ENCODE measurements at places on chromosomes 6 and 20.

DNA sequence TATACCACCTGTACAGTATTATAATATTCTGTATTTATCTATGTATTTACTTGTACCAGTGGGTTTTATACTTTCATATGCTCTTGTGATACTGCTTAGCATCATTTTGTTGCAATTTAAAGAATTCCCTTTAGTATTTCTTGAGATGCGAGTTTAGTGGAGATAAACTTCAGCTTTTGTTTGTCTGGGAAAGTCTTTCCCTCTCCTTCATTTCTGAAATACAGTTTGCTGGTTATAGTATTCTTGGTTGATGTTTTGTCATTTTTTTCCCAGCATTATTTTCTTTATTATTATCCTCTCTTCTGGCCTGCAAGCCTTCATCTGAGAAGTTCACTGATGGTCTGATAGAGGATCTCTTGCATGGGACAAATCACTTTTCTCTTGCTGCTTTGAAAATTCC lies 136.6 kb upstream of the MCHR2 start:
- DNase-seq: no peak

DNA sequence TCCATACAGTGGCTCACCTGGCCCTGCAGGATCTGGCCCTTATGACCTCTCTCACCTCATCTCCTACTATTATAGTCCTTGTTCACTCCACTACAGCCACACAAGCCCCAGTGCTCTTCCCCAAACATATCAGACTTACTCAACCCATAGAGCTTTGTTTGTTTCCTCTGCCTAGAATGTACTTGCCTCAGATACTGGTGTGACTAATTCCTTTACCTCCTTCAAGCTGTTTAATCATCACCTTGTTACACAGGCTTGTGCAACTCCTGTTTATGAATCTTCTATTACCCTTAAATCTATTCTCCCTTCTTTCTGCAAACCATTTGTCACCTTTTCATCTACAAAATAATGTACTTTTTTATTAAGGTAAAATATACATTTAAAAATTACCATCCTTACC lies 3.2 kb downstream of the DEFB125 start:
- no peak for DNase-seq

GRCh38 chr6:36914227-36914794 lies 28.6 kb downstream of the C6orf89 start:
- peak; percentile 44 for DNase-seq

- DNase-seq: no peak
These were observed 235.1 kb upstream of the FOXQ1 start for GRCh38 chr6:1076531-1077459.

- no peak for DNase-seq
These were observed 182.7 kb downstream of the ADAT2 start for GRCh38 chr6:143267760-143268159.

DNA sequence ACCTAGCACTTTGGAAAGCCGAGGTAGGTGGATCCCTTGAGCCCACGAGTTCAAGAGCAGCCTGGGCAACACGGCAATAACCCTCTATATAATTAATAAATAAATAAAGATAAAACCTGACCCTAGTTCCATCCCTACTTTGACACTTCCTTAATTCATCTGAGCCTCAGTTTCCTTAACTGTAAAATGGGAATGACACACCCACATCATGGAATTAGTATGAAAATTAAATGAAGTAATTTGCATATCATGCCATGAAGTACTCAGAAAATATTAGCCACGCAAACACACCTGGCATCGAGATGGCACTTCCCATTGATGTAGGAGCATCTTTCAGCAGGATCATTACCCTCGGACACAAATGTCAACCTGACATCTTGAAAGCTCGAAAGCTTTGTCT lies 19.1 kb downstream of the ZMYND8 start:
- DNase-seq: no peak

- no peak for DNase-seq
These were observed 21.5 kb upstream of the BPIFB1 start for GRCh38 chr20:33261465-33261864.

DNA sequence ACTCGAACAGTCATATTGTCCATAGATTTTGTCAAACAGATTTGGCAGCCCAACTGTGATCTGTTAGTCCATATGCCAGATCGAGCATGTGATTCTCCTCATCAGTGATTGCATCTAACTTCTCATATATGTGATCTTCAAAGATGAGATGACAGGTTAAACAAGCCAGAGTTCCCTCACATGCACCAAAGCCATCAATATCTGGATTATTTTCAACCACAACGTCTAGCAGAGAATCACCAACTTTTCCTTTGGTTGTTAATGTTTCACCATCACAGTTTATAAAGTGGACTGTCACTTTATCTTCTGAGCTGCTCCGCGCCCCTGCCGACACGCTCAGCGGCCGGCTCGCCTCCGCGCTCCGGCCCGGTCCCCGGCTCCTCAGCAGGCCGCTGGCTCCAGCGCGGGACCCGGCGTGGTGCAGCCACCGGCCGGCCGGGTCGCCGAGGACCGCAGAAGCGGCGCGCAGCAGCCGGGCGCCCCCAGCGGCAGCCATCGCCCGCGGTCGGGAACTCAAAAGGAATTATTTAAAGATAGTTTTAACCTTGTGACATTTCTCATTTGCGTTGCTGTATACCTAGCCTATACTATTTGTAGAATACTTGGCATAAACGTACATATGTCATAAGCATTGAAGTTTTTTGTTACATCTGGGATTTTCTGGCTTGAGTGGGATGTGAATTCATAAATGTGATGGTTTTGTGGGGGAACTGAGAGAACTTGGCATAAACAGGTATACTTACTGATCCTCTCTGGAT lies 40.1 kb upstream of the DYNLRB1 start:
- DNase-seq: peak; percentile 10

GRCh38 chr6:112717401-112717800 lies 370.3 kb downstream of the RFPL4B start:
- no peak for DNase-seq

DNA sequence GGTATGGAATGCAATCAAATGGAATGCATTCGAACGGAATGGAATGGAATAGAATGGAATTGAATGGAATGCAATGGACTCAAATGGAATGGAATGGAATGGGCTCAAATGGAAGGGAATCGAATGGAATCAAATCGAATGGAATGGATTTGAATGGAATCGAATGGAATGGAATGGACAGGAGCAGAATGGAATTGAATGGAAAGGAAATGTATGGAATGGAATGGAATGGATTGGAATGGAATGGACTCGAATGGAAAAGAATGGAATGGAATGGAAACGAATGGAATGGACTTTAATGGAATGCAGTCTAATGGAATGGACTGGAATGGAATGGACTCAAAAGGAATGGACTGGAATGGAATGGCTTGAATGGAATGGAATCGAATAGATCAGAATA lies 18.3 kb upstream of the DEFB115 start:
- DNase-seq: no peak

GRCh38 chr6:14910692-14911547 lies 334.9 kb upstream of the JARID2 start:
- no peak for DNase-seq

- no peak for DNase-seq
These were observed 1075.8 kb upstream of the MANEA start for GRCh38 chr6:94501516-94501915.

GRCh38 chr20:50471231-50471630 lies 39.0 kb upstream of the PTPN1 start:
- no peak for DNase-seq

DNA sequence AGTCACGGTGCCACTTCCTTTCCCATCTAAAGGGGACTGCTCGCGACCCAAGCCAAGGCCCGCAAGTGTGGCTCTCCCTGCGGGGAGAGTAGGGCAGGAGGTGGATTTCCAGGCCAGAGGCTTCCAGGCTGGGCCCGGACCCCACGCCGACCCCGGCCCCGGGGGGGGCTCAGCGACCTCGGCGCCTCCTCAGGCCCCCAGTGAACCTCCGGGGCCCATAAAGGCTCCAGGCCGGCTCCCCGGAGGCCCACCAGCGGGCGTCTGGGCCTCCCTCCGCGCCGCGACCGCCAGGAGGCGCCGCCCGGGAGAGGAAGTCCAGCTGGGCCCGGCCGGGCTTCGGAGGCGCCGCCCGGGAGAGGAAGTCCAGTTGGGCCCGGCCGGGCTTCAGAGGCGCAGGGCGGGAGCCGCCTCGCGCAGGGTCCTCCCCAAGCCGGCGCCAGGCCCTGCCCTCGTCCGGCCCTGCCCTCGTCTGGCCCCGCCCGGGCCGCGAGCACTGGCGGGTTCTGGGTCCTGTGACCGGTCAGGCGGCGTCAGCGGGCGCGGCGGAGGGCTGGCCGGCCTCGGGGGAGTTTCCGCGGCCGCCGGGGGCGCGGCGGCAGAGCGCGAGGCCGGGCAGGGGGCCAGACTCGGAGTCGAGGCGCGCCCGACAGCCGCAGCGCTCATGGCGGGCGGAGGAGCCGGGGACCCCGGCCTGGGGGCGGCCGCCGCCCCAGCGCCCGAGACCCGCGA lies at the start of gene RAB32:
RAB32 (plus strand) TSS at position 623 of the 729 bp plus-strand sequence; CDS start at position 662, 39 bp downstream.
- peak; percentile 16 for DNase-seq

DNA sequence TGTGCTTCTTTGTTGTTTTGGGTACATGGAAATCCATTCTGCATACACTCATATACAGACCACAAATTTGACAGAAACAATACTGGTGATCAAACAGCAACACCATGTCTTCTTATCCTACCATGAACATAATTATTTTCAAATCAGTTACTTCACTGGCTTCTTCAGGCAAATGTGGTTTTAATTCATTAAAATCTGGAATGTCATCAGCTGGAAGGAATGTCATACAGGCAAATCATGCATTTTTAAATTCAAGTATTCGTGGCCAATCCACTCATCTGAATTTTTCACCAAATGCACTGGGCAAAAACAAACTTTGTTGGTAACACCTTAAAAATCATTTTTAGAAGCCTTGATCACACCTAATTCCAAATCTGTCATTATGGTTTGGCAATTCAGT lies 59.3 kb downstream of the KIF6 start:
- DNase-seq: no peak
